Posterior vena cava (tissue), 2 donors: ENCODE measurements at places on chromosomes 6 and 20. TPM values are rescaled to one million over a fixed set of nuclear protein-coding genes. Genes with fewer than 3 reads are reported as not detected.

- DNase-seq = no peak
Measured at GRCh38 chr6:45031601-45032000, 296.5 kb upstream of the RUNX2 start.

- DNase-seq = no peak
Measured at GRCh38 chr6:47165918-47166317, 123.8 kb upstream of the ADGRF1 start.

DNA sequence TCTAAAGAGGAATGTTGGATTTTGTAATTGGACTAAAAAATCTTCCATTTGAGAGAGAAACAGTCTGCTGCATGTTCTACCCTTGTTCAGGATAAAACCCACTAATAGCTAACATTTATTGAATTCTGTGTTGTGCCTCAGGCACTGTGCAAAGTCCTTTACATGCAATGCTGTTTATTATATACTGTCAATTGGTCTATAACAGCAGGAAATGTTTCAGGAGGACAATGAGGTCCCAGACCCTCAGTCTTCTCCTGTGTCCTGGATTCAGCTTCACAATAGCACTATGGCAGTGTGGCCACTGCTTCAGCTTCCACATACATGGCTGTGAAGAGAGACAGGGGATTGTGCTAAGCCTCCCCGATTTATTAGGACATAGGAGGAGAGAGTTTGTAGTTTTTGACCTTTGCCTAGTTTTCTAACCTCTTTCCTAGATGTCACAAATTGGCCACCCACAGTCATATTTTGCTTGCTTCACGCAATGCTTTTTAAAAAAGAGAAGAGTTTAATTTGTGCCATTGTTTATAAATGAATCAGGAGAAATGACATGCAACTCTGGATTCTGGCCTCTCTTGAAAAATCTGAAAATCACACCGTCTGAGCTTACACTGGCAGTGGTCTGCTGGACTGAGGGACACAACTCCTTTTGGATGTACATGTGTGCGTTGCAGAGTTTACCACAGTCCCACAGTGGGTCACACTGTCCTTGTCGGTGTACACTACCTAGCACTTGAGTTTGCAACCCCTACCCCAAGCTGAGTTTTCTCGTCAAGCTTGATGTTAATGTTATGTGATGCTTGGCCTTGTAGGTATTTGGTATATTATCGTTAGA is 11.3 kb downstream of the PTPN1 start:
- no peak for DNase-seq

- no peak for DNase-seq
Measured at GRCh38 chr6:146269482-146269881, 240.6 kb downstream of the GRM1 start.

CPNE5 gene
- total RNA-seq = 5.4 TPM

EPHA7 gene
- total RNA-seq = 0.24 TPM
